ENCODE measurements at places on chromosomes 11 and 22.

- peak; percentile 33 for DNase-seq
Observed at GRCh38 chr22:45476814-45477213, 25.9 kb upstream of the FBLN1 start.

- DNase-seq = peak; percentile 40
Observed at GRCh38 chr11:109856928-109857327, 236.3 kb upstream of the ZC3H12C start.

GRCh38 chr11:93887111-93887510 lies 36.7 kb upstream of the VSTM5 start:
- no peak for DNase-seq

- DNase-seq = no peak
Observed at GRCh38 chr11:89922195-89922660, at the start of gene TRIM49D1. Gene TRIM49D1 (minus strand): TSS chr11:89922245. CDS start chr11:89917710, 4,535 bp downstream.

DNA sequence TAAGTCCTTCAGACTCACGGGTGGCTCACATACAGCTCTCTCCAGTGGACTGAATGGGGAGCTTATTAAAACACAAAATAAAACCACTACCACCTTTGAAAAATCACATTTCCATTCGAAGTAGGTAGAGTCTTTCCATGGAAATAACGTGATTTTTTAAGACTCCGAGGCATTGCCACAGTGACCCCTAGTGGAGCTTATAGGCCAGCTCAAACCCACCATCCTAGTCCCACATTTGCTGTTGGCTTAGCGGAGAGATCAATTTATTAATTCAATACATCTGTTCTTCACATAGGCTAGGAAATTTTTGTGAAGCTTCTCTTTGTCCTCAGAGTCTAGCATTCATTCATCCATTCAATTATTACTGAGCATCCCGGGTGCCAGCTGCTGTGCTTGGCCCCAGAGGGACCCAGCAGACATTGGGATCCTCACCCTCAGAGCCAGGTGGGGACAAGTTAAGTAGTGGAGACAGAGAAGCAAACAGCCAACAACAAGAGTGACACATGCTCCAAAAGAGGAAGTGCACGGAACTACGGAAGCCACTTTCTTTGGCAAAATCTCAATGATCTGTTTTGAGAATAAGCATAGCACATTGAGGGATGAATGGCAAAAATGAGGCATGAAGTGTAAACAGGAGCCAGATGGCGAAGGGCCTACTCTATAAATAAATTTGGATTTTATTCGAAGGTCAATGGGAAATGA lies 10.2 kb upstream of the P4HA3 start:
- peak; percentile 68 for DNase-seq

- DNase-seq = peak; percentile 69
Observed at GRCh38 chr11:57214494-57214893, 22.6 kb downstream of the APLNR start.

- no peak for DNase-seq
Observed at GRCh38 chr11:249062-249461, 12.3 kb downstream of the PSMD13 start.

DNA sequence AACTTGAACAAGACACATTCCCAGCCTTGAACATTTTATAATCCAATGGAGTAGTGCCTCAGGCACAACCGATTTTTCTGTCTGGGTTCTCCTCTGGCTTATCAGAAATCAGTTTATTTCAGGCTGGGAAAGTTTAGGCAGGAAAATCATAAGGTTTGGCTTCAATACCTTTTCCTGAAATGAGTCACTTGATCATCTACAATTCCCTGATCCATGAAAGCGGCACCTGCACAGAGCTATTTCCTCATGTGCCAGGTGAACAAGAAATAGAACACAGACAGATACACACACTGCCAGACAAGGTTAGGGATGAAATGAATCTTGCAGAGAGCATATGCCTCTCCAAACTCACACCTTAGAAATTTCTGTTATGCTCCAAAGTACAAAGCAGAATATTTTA lies 106.7 kb upstream of the OR9G4 start:
- no peak for DNase-seq

- DNase-seq = no peak
Observed at GRCh38 chr11:8683115-8683807, 669 bp downstream of the RPL27A start.

DNA sequence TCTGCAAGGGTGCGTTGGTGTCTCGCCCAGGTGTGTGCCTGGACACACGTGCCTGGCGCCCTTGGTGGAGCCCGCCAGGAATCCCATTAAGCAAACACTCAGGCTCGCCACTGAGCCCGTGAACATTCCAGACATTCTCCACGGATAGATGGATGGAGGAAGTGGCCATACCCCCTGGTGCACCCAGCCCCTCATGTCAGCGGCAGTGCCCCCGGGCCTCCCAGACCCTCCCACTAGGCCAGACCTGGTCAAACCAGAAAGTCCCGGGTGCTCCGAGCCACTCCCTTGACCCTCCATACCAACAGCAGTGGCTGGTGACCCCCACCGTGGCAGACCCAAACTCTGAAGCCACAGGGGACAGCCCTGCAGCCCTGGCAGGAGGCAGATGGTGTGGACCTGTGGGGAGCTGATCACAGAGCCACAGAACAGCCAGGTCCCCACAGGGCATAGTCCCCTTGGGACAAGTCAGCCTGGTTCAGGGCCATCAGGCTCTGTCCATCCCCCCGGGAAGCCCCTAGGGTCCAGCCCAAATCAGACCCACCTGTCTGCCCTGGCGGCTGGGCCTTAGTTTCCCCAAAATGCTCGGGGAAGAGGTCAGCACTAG lies 1.9 kb downstream of the EPS8L2 start:
- DNase-seq = peak; percentile 27

DNA sequence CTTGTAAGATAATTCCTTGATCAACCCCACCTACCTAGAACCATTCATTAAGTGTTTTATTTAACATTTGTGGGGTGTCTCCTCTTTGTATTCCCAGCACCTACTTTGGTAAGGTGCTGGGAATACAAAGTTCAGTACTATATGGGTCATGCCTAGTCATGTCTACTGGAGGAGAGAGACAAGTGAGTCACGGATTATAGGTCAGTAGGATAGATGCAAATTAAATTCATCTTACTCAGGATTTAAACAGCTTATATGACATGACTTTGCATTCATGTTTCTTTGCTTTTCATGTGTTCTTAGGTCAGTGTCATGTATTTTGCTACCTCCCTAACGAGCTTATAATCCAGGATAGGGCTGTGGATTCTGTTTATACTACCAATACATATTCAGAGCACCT lies 3.4 kb upstream of the FADS1 start:
- peak; percentile 55 for DNase-seq

GRCh38 chr22:42560781-42561180 lies 7.0 kb downstream of the SERHL2 start:
- DNase-seq = no peak

DNA sequence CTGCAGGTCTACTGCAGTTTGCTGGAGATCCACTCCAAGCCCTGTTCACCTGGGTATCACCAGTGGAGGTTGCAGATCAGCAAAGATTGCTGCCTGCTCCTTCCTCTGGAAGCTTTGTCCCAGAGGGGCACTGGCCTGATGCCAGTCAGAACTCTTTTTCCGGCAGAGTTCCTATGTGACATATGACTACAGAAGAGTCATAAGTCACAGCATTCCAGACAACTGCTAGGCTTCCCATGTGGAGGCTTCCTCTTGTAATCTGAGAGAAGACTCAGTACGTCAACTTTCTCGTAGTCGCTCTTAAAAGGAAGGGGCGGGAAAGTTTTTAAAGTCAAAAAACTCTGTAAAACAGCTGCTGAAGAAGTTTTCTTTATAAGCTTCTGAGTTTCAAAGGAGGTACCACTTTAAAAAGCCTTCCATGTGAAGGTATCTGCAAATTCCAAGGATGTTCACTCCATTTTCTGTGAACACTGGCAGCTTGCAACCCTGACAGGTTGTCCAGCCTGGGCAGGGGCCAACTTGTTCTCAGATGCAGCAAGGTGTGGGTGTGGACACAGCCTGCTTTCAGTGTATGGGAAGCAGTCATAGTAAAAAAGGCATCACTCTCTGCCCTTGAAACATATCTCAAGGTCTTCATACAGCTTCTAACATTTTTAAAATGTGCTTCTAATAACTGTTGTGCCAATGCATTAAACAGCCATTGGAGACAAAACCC lies 97.8 kb downstream of the ME3 start:
- peak; percentile 52 for DNase-seq

GRCh38 chr11:114559425-114560310 lies at the start of gene NXPE1:
Gene NXPE1 (minus strand): TSS chr11:114559881. CDS start chr11:114551201, 8,680 bp downstream.
- DNase-seq = no peak

DNA sequence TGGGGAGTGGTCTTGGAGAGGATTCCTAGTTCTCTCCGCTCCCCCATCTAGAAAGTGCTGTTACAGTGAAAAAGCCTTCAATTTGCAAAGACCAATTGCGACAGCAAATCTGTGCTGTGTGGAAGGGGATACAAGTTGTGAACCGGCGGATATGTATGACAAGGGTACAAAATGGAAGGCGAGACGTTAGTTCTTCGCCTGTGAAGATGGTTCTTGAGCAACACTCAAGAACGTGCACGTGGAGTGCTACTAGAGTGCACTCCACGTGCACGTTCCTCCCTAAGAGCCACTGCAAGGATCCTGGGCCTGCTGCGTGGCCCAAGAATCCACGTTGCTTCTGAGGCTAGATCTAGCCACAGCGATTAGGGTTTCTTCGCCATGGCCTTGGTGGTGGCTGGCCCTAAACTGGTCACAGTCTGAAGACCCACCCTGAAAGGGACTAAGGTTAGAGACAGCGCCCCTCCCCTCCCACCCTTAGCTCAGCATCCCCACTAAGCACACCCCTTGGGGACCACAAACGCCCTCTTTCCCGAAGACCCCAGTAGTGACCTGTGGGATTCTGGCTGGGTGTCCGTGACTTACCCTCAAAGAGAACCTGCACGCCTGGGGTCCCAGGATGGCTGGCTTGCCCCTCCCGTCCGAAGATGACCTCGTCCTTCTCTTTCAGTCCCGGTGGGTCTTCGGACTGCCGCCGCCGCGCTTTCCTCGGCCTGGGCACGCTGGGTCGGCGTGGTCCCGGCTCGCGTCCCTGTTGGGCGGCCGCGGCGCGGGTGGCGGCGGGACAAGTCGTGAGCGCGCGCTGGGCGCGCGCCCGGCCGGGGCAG lies 519 bp upstream of the PDE3B start:
- no peak for DNase-seq

DNA sequence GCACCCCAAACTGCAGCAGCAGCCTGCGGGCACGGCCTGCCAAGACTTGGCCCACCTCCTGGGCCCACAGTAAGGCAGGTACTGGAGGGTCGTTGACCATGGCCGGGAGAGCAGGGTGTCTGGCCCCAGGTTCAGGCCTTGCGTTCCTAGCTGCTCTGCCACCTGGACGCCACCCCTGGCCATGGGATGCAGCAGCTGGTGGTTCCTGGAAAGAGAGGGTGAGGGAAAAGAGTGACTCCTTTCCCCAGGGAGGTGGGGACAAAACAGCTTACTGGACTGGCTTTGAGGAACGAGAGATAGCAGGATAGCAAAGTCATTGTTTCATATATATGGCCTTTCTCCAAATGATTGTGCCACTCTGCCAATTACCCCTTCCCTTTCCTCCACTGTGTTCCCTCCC lies 1.8 kb downstream of the BSCL2 start:
- no peak for DNase-seq

GRCh38 chr11:76903325-76903724 lies 42.6 kb downstream of the ACER3 start:
- no peak for DNase-seq

- DNase-seq = peak; percentile 79
Observed at GRCh38 chr11:68003846-68004550, at the start of gene UNC93B1. Gene UNC93B1 (minus strand): TSS chr11:68004097. CDS start chr11:68004043, 54 bp downstream.

DNA sequence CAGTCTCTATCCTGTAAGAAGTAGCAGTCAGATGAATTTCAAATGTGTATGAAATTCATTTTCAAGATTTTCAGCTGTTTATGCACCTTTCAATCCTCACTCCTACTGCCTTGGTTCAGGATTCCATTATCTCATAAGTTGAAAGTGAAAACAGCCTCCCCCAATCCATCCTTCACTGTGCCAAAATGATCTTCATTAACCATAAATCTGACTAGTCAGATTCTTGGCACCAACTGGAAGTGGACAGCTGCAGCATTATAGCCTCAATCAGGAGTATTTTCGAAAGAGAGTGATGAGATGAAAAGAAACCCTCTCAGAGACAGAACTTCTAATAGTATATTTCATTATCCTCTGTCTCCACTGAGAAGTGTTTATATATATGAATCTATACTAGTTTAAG lies 365.3 kb upstream of the PDGFD start:
- DNase-seq = no peak

- DNase-seq = no peak
Observed at GRCh38 chr11:102266099-102266498, 51.2 kb upstream of the BIRC3 start.

DNA sequence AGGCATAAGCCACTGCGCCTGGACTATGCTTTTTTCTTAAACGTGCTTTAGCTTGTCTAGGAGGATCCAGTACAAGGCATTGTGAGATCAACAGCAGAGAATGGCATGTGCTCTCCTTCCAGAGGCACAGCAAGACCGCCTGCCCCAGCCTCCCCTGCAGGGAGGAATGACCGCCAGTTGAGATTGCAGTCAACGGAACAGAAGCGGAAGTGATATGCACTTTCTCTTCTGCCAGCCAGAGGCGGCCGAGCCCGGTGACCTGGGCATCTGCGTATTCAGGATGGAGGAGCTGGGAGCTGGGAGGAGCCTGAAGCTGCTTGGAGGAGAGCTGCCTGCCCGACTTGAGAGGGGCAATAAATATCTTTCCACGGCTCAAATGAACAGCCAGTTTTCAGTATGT lies 243.0 kb downstream of the CTTN start:
- DNase-seq = no peak

GRCh38 chr11:15349413-15349812 lies 234.7 kb downstream of the INSC start:
- no peak for DNase-seq

GRCh38 chr11:69732910-69733309 lies 29.1 kb upstream of the FGF19 start:
- no peak for DNase-seq

DNA sequence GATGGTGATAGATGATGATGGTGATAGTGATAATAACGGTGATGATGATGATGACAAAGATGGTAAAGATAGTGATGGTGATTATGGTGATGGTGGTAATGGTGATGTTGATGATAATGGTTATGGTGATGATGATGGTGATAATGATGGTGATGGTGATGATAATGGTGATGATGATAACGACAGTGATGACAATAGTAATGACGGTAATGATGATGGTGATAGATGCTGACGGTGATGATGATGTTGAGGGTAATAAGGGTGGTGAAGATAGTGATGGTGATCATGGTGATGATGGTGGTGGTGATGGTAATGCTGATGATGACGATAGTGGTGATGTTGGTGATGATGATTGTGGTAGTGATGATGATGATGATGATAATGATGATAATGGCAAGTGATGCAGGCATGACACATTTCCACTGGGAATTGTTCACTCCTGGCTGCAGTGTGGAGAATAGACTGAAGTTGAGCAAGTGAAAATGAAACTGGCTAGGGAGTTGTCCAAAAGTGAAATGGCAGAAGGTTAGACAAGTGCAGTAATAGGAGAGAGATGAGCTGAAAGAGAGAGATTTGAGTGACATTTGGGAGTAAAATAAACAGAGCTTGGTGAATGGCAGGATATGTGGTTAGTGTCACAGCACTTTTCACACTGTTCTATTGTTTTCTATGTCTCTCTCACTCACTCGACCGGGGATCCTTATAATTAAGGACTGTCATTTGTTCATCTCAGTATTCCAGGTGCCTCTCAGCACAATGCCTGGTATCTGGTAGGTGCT lies 992.5 kb downstream of the OPCML start:
- DNase-seq = no peak
